Cardiac septum (tissue), 1 donor: ENCODE measurements at places on chromosomes 5 and 9.

GRCh38 chr5:110899566-110900412 lies 161.0 kb downstream of the SLC25A46 start:
- no peak for DNase-seq

GRCh38 chr5:159095866-159096242 lies 3.9 kb downstream of the EBF1 start:
- no peak for DNase-seq

DNA sequence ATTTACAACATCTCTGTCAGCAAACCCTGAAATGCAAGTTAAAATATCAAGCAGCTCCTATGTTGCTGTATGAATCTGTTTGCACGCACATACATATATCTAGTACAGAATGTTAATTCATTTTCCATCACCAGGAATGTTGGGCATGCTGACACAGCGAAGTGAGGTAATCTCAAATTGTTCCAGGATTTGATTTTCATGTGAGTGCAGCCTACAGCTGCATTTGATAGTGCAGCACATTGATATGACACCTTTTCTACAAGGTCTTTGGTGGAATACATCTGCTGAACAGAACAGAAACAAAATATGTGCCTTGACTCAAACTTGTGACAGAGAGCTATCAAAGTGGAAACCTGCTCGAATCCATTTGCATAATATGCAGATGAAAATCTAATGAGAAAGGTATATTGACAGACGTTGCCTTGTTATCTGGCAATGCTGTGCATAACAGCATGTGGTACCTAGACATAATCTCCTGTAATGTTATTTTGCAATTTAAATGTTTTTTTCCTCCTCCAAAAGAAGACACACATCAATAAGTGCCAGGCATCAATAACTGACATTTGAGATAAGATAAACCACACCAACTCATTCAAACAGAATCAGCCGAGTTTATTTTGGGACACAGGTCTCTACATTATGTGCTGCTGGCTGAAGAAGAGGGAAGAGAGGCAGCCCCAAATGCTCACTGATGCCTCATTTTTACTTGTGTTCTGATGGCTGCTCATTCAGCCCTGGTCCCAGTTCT lies 512.2 kb downstream of the ZNF608 start:
- no peak for DNase-seq

- no peak for DNase-seq
Measured at GRCh38 chr5:14182761-14183160, 39.6 kb downstream of the TRIO start.

DNA sequence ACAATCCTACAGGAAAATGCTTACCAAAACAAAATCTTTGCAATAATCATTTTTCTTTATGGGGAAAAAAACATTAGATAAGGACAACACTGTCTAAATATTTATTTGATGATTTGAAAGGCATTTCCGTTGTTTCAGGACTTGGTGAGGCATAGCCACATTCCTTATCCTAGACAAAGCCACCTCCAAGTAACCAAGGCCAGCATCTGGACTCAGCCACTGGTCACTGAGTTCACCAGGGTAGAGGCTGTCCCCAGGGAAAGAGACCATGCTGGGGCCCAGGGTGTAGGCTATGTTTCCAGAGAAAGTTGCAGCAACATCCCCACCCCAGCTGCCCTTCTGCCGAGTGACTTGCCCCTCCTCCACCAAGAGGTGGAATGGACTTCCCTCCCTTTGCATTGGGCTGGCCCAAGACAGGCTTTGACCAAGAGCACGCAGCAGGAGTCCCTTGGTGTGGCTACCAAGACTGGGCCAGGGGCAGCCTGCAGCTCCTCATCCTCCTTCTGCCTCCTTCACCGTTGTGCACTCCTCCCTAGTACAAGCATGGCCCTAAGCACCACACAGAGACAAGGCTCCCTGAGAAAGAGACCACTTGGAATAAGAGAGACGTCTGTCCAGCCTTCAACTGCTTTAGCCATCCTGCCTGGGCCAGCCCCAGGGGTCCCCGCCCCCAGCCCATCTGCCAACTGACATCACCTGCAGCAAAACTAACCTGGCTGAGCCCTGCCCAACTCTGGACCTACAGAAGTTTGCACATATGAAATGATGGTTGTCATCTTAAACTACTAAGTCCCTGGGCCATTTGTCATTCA lies 68.1 kb upstream of the SPIN1 start:
- no peak for DNase-seq

- no peak for DNase-seq
Measured at GRCh38 chr5:138177941-138178515, 402 bp downstream of the BRD8 start.

DNA sequence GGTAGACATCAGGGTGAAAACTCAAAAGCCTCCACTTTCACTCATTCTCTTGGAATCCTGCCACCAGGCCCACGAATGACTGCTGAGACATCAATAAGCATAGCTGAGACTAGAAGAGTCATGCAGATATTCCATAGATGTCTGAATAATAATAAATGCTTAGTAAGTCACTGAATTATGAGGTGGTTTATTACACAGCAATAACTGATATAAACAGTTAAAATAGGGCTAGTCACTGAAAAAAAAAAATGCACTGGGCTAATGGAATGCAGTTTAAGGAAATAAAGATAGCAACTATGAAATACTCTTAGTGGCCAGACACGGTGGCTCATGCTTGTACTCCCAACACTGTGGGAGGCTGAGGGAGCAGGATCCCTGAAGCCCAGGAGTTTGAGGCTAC lies 262.8 kb upstream of the CDH6 start:
- no peak for DNase-seq

DNA sequence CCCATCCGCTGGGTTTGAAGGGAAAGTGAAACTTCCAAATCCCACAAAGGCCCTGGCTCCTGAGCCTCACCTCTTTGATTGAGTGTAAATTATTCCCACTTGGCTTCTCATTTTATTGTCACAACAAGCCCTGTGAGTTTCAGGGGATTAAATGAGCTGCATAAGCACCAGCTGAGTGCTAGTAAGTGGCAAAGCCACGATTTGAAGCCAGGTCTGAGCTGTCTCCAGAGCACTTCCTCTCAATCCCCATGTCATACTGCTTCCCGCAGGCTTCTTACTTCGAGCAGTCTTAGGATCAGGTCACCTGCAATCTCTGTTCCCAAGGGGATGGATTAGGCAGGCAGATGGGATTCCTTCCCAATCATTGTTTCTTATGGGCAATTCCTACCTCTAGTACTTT lies 18.0 kb downstream of the RPS14 start:
- DNase-seq: no peak

DNA sequence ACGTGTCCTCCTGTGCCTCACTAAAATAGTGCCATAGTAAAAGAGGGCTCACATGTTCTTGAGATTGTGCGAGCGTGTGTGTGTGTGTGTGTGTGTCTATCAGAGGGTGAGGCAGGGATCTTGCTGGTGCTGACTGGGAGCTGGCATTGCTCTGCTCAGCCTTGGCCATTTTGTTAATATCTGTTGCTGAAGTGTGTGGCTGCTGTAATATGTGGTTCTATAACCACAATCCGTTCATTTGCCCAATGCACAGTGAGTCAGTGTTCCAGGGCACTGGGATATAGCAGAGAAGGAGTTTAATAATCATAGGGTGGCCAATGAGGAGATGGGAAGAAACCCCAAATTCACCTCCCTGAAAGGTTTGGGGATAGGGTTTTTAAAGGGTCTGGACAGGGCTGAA lies 61.3 kb downstream of the RASGRF2 start:
- no peak for DNase-seq

- DNase-seq: no peak
Measured at GRCh38 chr5:15790446-15791018, 290.6 kb downstream of the FBXL7 start.

GRCh38 chr5:91059409-91059808 lies 323.7 kb downstream of the ARRDC3 start:
- no peak for DNase-seq

DNA sequence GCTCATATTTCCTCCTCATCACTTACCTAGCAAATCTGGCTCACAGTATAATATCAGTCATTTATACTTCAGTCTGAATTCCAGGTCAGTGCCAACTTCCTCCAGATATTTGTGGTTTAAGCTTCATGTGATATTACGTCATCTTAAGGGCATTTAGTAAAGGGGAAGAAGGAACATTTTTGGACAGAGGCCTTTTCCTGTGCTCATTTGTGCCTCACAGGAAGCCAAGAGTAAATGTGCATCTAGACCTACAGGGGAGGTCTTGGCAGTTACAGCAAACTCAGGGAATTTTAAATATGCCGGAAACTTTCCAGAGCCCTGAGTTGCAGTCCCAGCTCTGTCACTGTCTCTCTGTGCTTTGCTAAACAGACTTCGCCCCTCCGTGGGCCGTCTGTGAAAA lies 12.3 kb upstream of the KCNIP1 start:
- DNase-seq: no peak

DNA sequence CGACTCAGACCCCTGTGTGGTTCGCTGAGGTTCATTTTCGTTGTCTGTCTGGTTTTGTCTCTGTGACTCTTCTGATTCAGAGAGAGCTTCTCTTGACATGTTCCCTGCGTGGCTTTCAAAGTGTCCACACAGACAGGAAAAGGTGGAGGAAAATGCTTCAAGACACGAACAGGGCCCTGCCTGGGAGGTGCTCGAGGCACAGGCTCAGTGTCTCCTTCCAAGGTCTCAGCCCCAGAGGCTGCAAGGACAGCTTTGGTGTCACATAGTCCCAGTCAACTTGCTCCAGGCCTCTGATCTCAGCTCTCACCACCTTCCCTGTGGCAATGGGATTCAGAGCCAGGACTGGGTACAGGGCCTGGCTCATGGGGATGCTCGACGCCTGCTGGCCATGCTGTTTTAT lies 51.6 kb upstream of the SARDH start:
- no peak for DNase-seq

- DNase-seq: no peak
Measured at GRCh38 chr5:15492545-15492944, 7.4 kb upstream of the FBXL7 start.

DNA sequence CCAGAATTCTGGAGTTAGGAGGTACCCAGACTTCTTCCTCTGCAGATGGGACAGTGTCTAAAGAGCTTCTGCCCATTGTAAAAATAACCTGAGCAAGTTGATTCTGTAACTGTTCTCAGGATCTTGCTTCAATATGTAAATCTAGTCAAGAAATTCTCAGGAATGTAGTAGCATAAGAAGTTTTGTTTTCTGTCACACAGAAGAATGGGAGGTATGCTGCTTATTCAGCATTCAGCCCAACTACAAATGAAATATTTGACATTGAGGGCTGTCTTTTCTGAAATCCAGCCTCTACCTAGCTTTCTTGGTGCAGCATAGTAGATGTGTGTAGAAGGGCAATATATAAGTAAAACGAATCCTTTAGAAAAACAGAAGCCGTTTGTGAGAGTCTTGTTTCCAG lies 13.8 kb downstream of the MACIR start:
- DNase-seq: no peak

DNA sequence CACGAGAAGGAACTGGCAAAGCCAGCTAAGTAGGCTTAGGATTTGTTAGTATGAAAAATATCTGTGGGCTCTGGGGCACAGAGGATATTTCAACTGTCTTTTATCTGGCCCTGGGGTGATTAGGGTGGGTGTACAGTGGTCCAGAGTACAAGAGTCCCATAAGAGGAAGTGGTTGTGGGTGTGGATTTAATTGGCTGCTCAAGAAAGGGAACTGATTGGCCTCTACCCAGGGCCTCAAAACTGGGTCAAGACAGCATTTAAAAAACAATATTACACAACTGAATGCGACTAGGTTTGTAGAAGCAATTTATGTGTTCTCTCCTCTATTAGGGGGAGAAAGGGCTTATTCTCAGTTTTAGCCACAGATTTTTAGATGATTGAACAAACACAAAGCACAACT lies 1353.4 kb upstream of the WWC1 start:
- no peak for DNase-seq

GRCh38 chr5:126811515-126812198 lies 34.7 kb downstream of the LMNB1 start:
- DNase-seq: no peak

- DNase-seq: no peak
Measured at GRCh38 chr5:92504346-92504745, 1076.7 kb downstream of the NR2F1-AS1 start.

DNA sequence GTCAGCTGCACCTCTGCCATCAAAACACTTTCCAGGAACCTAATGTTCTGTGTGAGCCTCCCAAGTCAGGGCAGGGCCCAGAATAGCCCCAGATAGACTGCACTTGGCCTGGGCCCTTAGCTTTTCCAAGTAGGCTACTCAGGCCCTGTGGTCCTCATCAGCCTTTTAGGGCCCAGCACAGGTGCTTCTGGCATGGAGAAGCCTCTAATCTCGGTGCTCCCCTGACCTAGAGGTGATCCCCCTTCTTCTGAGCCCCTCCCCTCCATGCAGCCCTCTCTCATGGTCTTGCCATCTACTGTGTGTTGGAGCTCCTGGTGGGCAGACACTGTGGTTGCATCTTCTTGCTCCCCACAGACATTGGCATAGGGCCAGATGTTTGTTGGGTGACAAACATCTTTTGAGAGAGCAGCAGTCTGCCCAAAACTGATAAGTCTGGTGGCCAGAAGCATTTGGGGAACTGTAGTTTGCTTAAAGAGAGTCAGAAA lies 28.1 kb downstream of the FRMPD1 start:
- DNase-seq: peak; percentile 63

- no peak for DNase-seq
Measured at GRCh38 chr5:148641735-148642134, 12.6 kb downstream of the HTR4 start.

- DNase-seq: no peak
Measured at GRCh38 chr5:146130440-146131045, 25.2 kb upstream of the PLAC8L1 start.

GRCh38 chr5:132237670-132238069 lies 10.0 kb upstream of the P4HA2 start:
- no peak for DNase-seq

DNA sequence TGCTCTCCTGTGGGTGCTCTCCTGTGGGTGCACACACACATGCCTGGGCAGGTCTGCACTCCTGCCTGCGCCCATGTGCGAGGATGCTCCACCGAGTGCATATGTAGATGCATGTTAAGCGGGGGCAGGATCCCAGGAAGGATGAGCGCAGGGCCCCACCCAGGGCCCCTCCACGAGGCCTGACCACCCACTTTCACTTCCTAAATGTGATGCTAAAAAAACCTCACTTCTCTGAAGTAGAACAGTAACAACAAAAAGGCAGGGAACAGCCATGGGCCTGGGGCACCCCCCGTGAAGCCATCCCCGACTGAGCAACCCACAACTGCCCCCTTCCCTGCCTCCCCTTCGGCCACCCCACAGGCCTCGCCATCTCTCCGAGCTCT lies 48.2 kb upstream of the SARDH start:
- no peak for DNase-seq
